ENCODE measurements at places on chromosomes 12 and 14.

DNA sequence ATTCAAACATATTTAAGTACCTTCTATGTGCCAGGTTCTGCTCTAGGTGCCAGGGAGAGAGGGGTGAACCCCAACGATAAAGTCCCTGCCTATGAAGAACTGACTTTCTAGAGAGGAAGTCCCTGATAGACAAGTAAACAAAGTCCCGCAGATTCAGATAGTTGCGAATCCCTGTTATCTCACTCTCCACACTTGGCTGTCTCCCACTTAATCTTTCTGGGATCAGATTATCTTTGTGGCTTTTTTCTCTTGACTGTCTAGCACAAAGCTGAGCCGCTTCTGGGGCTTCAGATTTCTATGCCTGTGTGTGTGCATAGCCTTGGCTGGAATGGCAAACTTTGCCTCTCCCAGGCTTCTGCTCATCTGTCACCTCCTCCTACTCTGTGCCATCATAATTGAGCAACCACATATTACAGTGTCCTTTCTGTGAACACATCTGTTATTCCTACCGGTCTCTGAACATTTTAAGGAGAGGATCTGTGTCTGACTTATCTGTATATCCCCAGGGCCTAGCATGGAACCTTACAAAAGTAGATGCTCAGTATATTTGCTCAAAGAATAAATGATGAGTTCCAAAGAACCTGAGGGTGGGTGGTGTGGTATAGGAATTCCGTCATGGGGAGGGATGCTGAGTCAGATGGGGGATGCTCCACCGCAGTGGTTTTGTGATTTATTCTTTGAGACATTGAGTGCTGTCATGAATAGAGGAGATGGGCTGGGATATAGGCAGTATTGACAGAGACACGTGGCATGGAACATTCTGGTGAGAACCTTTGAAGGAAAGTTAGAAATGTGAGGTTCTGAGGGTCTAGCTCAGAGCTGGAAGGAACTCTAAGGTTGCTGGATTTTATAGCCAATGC, 28.5 kb downstream of the RGS6 start:
- DNase-seq: no peak

- DNase-seq: peak; percentile 51
Measured at GRCh38 chr12:132169376-132169775, 25.1 kb downstream of the NOC4L start.

- DNase-seq: peak; percentile 64
Measured at GRCh38 chr12:65331456-65331855, 53.0 kb downstream of the MSRB3 start.

DNA sequence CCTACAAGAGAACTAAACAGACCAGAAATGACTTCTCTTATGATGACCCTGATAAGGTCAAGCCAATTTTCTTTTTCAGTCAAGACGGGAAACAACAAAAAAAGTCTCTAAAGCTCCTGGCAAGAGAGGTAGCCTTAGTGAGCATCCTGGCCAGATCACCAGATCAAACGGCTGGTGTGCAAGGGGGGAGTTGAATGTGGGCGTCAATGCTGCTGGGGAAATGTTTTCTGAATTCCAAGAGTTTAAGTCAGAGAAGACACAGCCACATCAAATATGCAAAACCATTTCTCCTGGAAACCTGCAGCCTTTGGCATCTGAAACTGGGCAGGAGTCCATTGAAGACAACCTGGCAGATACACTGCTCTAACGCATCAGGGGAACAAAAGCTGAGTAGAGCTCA, 16.0 kb upstream of the SELPLG start:
- DNase-seq: no peak

DNA sequence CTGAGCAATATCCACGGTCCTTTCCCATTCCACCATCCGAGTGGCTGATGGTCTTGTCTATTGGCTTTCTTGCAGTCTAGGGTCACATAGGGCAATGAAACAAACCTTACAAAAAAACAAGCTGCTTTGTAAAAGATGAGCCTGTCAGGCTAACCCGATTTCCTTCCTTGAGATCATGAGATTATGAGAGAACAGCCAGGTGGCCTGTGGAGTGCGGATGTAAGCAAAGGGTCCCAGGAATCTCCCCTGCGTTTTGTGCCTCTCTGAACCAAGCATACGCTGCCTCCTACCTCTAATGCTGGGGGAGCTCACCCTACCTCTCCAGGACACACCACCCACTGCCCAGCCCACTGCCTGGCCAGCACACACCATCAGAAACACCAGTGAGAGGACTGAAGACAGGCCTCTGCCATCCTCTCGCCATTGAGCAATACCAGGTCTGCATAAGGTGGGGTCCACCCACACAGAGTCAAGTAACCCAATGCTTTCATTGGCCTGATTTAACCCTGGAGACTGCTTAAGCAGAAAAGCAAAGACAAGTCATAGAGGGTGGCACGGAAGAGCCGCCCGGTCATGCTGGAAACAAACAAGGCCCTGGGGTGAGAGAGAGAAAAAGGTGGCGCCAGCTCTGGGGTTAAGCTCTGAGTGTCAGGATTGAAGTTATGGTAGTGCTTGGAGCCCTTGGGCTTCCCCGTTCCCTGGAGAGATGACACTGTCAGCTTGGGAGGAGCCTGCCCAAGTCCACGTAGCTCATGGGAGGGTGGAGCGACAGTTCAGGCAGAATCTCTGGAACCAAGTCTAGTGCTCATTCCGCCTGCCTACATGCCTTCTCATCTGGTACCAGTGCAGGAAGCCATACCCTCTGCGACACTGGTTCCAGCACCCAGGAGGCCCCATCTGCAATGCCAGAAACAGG, 46.6 kb downstream of the CALM1 start:
- peak; percentile 45 for DNase-seq

- no peak for DNase-seq
Measured at GRCh38 chr14:54487771-54488170, 1.0 kb downstream of the GMFB start.

DNA sequence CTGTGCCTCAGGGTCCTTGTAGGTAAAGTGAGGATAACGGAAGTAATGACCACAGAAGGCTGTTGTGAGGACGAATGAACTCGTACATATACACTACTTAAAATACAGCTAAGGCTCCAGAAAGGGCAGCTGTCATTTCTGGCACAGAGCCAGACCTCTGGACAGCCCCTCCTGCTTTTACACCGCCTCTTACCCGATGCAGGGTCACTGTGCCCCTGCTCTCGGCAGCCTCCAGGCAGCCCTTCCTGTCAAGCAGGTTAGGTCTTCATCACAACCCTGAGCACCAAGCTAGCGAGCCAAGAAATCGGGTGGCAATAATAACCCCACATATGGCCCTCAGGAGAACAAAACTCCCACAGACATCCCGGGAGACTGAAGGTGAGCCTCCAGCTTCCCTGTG, 8.5 kb downstream of the TMEM229B start:
- DNase-seq: no peak

DNA sequence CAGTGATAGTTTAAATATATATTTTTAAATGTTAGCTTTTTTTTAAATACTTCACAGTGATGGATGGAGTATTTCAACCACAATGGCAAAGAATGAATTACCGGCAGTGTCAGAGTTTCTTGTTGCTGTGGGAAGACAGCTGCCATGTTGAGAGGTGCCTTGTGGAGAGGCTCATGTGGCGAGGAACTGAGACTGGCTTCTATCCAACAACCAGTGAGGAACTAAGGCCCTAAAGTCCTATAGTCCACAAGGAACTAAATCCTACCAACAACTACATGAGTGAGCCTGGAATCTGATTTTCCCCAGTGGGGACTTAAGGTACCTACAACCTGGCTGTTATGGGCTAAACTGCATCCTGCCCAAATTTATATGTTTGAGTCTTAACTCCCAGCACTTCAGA, 220.2 kb upstream of the PLEKHG7 start:
- DNase-seq: no peak

- DNase-seq: no peak
Measured at GRCh38 chr12:65561798-65562382, 262.4 kb upstream of the HMGA2 start.

DNA sequence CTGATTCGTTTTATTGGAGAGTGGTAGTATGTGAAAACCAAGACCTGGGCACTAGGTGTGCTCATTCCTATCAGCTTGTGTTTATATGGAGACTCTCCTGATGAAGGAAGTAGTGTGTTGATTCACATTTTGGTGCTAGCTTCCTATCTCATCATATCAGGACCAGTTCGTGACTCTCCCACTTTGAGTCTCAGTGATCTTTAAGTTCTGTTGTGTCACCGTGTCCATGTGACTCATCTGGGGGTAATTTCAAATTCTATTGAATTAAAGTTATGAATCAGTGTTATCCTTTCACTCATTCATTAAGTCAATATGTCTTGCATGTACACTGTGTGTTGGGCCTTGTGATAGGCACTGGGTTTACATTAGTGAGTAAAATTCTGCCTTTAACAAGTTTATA, 180.2 kb downstream of the CACNA1C start:
- DNase-seq: no peak

DNA sequence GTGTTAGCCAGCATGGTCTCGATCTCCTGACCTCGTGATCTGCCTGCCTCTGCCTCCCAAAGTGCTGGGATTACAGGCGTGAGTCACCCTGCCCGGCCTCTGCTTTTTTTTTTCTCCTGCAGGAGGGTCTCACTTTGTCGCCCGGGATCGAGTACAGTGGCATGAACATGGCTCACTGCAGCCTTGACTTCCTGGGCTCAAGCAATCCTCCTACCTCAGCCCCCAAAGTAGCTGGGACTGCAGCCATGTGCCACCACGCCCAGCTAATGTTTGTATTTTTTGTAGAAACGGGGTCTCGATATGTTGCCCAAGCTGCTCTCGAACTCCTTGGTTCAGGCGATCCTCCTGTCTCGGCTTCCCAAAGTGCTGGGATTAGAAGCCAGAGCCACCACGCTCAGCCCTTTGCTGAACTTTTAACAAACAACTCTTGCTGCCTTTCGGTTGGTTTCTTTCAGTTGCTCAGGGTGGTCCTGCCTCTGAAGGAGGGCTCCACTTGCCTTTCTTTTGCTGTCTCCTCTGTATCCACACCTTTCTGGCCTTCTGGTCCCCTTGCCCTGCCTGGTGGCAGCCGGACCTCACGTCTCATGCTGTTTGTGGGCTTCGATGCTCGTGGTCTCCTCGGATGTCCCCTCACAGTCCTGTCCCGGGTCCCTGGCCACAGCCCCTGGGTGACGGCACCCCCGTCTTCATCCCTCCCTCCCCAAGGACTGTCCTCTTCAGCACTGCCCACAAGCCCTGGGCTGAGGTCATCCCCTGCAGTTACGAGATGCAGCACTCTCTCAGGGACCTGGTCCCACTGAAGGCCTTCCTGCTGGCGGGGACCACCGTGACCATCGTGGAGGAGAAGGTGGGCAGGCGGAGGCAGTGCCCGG, 3.8 kb upstream of the B3GNT4 start:
- DNase-seq: peak; percentile 45

- no peak for DNase-seq
Measured at GRCh38 chr14:39847194-39847593, 415.0 kb upstream of the FBXO33 start.

DNA sequence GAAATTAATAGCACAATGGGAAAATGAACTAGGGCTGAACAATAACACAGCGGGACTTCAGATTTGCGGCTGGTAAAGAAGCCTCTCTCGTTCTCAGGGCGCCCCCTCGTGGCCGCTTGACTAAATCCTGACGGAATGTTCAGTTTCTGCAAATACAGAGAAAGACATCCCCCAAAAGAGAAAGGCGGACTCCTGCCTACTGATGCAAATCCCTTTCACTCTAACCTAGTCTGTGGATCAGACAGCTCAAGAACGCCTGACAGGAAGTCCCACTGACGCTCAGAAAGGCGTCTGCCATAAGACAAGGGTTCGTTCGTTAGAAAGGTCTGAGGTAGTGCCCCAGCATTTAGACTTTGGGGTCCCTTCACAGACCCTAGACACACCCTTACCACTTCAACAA, 2.5 kb downstream of the NUAK1 start:
- DNase-seq: peak; percentile 90

DNA sequence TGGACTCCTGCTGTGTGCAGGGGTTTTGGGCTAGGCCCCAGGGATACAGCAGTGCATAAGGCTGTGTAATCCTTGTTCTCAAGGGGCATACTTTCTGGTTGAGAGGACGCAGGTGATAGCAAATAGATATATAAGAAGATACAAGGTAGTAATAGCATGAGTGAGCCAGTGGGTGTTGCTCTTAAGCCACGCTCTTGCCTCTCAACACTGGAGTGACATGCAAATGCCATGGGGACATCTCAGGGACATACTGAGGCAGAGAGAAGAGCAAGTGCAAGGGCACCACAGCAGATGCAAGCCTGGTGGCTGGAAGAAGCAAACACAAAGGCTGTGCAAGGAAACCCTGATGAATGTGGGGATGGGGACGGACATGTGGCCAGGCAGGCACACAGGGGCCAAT, 223.3 kb downstream of the CHST11 start:
- no peak for DNase-seq

- no peak for DNase-seq
Measured at GRCh38 chr14:38999949-39000348, 103.1 kb downstream of the SEC23A start.

- DNase-seq: no peak
Measured at GRCh38 chr14:22403296-22403695, 185.7 kb downstream of the DAD1 start.

- no peak for DNase-seq
Measured at GRCh38 chr14:35304812-35305462, 12.8 kb downstream of the PSMA6 start.

GRCh38 chr12:49587174-49587908, 18.1 kb downstream of the FAM186B start:
- DNase-seq: no peak

GRCh38 chr12:72313806-72314205, 41.6 kb downstream of the TRHDE start:
- DNase-seq: no peak

DNA sequence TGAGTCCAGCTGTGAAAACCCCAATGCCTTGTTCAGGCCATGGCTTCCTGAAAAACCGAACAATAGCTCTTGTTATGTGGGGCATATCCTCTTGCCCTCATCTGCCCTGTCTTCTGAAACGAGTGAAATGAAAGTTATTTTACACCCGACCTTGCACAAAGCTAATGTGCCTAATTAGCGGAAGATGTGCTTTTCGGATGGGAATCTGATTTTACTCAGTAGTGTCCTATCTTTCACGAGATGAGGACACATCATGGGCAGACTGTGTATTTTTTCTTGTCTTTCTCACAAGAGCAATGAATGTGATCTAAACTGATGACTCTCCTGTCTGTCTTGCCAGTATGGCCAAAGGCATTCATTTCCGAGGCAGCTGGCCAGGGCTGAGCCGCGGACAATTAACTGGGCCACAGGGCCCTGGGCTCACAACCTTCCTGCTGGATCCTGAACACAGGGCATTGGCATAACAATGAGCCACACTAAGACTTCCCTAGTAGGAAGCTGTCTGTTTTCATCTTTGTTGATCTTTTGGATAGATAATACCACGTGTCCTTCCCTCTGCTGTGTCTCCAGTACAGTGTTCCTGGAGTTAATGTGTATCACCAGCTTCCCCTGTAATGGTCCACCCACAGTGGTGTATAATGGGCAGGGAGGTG, 86.0 kb upstream of the HIF1A start:
- no peak for DNase-seq

GRCh38 chr14:60651796-60652673, 2.8 kb upstream of the SIX1 start:
- no peak for DNase-seq

DNA sequence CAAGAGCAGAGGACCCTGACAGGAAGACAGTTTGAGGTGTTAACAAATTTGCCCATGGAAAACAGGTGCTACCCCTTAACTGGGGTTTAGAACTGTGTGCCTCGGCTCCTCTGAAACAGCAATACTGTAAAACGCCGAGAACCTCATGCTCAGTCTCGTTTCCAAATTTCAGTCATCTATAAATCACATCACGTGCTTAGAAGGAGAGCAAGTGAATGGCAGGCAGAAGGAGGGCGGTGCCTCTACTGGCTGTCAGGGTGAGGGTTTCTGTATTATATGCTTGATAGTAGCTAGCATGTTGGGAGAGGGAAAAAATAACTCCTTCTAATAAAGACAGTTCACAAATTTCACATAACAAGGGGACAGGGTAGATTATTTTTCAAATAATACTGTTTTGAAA, 4.8 kb downstream of the OR4K13 start:
- DNase-seq: no peak

- DNase-seq: no peak
Measured at GRCh38 chr14:61476754-61477410, 155.5 kb downstream of the PRKCH start.
